ENCODE measurements at places on chromosomes 6 and 20.

DNA sequence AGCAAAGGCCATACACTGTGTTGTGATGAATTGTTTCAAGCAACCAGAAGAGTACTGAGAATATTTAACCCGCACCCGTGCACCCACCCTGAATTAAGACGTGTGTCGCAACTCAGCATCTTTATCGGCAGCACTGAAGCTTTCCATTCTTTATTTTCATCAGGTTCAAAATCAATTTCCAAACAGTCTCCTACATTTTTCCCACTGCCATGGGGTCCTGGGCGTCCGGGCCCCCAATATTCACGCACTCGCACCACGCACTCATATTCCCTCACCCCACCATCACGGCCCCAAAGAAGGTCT lies 1.8 kb downstream of the LTB start:
- DNase-seq = no peak

- DNase-seq = no peak
Observed at GRCh38 chr6:42462474-42462972, 10.8 kb upstream of the TRERF1 start.

- DNase-seq = no peak
Observed at GRCh38 chr6:52340603-52340880, 21.4 kb upstream of the PAQR8 start.

GRCh38 chr6:7243179-7243981 lies 69.6 kb downstream of the SSR1 start:
- DNase-seq = no peak

- DNase-seq = no peak
Observed at GRCh38 chr6:20577173-20577688, 43.0 kb downstream of the CDKAL1 start.

DNA sequence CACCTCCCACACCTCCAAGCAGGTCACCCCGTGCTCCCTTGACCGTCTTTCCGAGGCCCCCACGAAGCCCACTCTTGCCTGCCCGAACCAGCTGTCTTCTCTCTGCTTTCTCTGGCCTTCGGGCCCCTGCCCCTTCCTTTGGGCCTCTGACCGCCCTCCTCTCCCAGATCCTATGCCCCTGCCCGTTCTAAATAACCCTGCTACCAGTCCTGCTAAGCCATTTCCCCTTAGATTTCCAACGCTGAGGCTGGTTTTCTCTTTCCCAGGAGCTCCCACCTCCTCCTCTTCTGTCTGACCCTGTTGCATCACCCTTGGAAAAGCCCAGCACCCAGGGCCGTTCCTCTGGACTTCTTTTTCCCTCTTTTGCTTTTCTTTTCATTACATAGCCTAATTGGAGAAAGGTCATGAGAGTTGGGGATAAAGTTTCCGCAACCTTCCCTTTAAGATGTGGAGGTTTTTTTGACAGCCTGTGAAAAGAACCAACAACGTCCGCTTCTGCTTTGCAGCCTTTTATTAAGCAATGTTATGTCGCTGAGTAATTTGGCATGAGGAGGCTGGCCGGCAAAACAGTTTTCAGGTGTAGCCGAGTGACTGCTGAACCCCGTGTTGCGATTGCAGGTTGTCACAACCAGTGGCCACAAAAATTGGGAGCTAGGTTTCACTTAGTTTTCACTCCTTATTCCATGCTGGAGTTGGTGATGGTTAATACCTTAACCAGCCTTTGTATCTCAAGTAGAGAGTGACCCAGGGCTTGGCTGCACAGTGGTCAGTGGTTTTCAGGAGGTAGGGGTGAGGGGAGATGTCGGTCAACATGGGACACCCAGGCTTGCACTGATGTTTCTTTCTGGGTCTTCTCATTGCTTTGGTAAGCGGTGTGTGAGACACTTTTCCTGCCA lies 970 bp downstream of the BLTP3A start:
- DNase-seq = no peak

GRCh38 chr20:34974246-34974645 lies 18.6 kb downstream of the MYH7B start:
- DNase-seq = no peak

All from esophagus squamous epithelium (tissue), 5 donors.